WTC11 (cell line): ENCODE measurements at places on chromosomes 12 and 14.

DNA sequence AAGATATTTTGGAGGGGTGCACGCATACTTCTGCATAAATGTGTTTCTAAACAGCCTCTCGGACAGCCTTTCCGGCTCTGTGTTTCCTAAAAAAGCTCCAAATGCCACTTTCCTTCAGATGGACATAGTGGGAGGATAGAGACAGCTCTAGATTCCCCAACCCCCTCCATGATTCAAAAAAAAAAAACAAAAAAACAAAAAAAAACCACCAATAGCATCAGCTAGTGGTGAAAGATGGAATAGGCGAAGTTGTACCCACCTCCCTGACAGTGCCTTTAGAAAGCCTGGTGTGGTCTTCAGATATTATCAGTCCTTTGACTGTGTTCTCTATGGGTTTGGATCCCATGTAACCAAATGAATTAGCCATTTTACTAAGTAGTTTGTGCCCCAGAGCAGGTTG is 94.1 kb downstream of the PHETA1 start:
- no peak for DNase-seq

GRCh38 chr14:75046899-75047298 is 4.4 kb downstream of the MLH3 start:
- no peak for DNase-seq

DNA sequence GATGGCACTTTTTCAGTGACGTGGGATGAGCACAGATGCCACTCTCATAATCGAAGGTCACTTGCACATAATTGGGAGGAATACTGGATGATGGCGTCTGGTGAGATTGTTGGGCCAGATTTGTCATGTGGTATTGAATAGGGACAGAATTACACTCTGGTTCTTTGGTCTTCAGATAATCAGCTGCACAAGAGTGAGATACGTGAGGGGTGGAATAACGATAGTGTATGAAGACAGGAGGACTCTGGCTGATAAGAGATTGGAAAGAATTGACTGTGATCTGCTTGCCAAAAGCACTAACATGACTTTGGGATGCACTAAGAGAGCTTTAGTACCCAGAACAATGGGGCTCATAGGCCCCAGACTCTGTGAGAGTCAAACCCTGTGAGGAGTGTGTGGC is 7.0 kb upstream of the RABGGTA start:
- DNase-seq = no peak

DNA sequence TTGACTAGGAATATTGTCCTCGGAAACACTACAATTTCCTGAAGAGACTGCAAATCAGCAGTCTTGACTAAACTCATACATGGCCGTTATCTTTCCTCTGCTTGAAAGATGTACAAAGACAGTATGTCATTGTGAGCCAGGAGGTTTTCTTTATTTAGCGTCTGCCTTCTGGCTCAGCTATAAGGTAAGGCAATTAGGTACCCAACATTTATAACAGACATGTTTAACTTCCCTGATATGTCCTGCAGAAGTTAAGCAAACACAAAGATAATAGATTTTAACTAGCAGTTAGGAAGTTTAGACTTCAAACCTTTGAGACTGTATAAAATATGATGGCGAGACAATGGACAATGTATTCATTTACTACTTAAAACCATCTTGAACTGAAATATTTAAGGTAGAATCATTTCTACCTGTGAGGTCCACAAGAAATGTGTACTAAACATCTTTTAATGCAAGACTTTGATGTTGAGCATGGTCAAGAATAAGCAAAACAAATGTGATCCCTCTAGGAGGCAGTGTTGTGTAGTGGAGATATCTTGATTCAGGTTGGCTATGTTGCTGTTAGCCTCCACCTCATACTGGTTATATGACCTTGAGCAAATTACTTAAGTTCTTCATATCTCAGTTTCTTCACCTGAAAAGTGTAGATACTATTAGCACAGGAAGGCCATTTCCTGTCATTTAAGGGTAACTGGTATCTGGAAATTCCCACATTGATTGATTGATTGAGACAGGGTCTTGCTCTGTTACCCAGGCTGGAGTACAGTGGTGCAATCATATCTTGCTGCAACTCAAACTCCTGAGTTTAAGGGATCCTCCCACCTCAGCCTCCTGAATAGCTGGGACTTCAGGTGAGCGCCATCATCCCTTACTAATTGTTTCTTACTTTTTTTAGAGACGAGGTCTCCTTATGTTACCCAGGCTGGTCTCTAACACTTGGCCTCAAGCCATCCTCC is 96.3 kb upstream of the EEA1 start:
- no peak for DNase-seq

DNA sequence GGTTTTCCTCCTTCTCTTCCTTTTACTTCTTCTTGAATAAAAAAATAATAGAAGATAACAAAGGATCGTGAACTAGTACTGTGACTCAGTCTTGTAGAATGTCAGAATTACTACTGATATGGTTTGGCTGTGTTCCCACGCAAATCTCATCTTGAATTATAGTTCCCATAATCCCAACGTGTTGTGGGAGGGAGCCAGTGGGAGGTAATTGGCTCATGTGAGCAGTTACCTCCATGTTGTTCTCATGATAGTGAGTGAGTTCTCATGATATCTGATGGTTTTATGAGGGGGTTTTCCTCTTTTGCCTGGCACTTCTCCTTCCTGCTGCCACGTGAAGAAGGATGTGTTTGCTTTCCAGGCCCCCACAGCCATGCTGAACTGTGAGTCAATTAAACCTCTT is 549.6 kb downstream of the DIO2 start:
- DNase-seq = no peak
